NCI-H187 (cell line): ENCODE measurements at places on chromosomes 7 and 10.

DNA sequence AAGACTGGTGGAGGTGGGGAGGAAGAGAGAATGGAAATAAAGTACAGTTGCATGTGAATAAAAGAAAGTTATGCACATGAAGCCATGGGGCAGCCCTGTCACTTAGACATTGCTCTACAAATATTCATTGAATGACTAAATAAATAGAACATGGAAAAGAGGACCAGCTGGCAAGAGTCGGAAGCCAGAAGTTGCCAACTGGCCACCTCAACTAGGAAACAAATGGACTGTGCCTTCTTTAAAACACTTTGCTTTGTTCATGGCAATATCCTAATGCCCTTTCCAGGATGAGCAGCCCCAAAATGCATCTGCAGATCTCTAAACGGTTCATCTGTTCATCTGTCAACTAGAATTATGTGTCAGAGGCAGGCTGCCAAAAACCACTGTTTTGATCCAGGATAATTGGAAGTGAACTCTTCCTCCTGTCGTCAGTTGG is 157.3 kb downstream of the NOC3L start:
- DNase-seq: no peak

GRCh38 chr7:1170741-1171501 is 10.9 kb upstream of the ZFAND2A start:
- DNase-seq: no peak

- DNase-seq: no peak
Observed at GRCh38 chr10:34814223-34814912, 728 bp downstream of the PARD3 start.

DNA sequence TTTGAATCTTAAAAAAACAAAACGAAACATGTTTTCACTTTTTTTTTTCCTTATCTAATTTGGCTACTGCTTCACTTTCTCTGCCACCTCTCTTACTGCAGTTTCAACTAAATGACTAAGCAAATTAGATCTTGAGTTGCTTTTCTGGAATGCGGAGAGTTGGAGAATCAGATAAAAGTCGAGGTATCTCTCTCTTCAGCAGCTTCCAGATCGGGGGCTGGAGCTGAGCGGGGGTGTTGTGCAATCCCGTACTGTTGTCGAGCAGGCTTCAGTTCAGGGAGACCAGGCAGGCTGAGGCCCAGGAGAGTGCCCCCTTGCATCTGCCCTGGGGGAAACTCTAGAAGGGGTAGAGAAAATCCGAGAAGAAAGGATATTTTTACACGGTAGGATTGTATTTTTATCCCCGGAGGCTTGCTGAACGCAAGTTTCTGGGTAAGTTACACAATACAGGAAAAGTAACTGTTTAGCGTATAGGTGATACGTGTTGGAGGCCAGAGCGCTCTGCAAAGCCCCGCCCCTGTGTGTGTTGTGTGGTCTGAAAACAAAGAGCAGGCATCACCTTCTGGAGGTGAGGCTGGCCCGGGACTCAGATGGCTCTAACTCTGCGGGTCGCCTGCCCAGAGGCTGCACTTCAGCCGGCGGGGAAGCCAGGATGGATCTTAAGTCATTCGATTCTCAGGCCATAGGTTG is 116.6 kb downstream of the KLF6 start:
- no peak for DNase-seq

DNA sequence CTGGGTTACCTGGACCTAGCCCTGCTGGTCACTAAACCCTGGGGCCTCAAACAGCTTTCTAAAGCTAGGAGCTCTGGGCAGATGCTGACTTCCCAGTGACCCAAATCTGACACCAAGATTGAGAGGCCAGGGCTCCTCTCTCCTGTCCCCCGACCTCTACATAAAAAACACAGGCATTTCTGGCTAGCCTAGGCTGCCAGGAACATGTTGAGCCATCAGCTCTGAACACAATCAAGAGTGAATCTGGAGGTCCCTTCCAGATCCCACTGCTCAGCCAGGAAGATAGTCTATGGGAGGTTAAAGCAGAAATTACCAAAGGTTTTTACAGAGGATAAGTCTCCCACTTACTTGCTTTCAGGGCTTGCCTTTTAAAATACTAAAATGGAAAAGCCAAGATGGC is 22.1 kb upstream of the PDE1C start:
- DNase-seq: no peak

GRCh38 chr10:12549297-12549696 is 199.9 kb downstream of the CAMK1D start:
- DNase-seq: no peak

GRCh38 chr10:50431791-50432190 is 180.5 kb upstream of the ASAH2 start:
- DNase-seq: no peak

GRCh38 chr7:96224685-96225084 is 97.2 kb downstream of the SLC25A13 start:
- no peak for DNase-seq

DNA sequence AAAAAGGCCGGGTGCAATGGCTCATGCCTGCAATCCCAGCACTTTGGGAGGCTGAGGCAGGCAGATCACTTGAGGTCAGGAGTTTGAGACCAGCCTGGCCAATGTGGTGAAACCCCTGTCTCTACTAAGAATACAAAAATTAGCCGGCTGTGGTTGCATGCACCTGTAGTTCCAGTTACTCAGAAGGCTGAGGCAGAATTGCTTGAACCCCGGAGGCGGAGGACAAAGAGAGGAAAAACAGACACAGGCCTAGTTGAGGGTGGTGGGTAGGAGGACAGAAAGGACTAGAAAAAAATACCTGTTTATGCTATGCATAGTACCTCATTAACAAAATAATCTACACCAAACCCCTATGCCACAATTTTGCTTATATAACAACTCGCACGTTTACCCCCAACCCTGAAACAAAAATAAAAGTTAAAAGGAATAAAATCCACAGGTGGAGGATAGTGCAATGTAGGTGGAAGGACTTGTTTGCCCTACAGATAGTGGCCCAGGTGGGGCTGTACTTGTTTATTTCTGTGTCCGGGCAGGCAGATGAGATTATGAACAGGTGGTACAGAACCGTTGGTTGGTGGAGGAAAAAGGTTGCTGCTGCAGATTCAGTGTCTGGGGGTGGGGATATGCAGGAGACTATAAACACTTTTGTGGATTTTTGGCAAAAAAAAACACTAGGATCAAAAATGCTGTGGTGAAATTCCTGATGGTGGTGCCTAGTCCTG is 5.1 kb downstream of the ZNF680 start:
- DNase-seq: no peak

DNA sequence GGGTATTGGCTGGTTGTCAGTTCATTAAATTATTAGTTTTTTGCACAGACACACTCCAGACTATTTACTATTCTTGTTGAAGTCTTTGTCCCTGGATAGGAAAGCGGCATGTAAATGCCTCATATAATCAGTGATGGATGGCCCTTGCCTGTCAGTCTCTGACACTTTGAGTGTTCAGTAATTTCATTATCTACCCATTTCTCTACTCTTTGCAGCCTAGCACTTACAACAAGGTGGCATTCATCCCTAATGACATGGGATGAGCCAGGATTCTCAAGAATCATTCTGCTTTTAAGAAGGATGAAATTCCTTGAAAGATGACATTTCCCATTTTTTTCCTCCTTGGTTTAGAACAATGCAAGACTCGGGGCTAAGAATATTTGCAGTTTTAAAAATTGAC is 155.7 kb downstream of the SORCS3 start:
- no peak for DNase-seq

GRCh38 chr7:139718141-139718540 is 59.7 kb downstream of the HIPK2 start:
- no peak for DNase-seq

GRCh38 chr7:35482231-35482630 is 212.7 kb downstream of the HERPUD2 start:
- DNase-seq: no peak

DNA sequence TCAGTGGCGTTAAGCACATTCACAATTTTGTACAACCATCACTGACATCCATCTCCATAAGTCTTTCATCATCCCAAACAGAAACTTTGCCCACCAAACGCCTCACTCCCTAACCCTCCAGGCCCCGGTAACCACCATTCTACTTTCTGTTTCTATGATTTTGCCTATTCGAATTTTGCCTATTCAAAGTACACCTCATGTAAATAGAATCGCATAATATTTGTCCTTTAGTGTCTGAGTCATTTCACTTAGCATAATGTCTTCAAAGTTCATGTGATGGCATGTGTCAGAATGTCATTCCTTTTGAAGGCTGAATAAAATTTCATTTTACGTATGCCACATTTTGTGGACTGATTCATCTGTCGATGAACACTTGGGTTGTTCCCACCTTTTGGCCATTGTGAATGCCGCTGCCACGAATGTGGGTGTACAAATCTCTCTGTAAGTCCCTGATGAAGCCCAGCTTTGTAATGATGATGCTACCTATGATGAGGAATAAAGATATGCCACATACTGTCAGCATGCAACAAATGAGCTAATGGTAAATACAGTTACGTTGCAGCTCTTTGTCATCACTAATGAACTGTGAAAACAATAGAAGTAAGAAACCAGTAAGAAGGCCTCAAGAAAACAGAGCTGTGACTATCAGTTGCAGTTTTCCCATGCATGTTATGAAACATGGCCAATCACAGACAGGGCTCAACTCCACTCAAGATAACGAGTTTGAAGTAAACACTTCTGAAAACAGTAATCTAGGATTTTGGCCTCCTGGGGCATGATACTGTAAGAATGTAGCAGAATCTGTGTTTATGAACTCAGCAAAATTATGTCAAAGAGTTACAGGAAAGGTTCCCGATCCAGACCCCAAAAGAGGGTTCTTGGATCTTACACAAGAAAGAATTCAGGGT is 120.0 kb downstream of the ADAM12 start:
- no peak for DNase-seq

- DNase-seq: no peak
Observed at GRCh38 chr7:129008645-129009414, 46.1 kb downstream of the TNPO3 start.

- DNase-seq: no peak
Observed at GRCh38 chr10:119159332-119159731, 6.2 kb downstream of the SFXN4 start.

GRCh38 chr10:4807761-4808507 is 18.1 kb upstream of the AKR1E2 start:
- no peak for DNase-seq

GRCh38 chr7:122136078-122136477 is 8.0 kb downstream of the AASS start:
- no peak for DNase-seq

- DNase-seq: no peak
Observed at GRCh38 chr7:30263090-30263710, 21.2 kb upstream of the ZNRF2 start.

- no peak for DNase-seq
Observed at GRCh38 chr7:158280448-158281144, 307.0 kb downstream of the PTPRN2 start.

GRCh38 chr10:121510201-121510771 is 88.0 kb downstream of the FGFR2 start:
- no peak for DNase-seq

DNA sequence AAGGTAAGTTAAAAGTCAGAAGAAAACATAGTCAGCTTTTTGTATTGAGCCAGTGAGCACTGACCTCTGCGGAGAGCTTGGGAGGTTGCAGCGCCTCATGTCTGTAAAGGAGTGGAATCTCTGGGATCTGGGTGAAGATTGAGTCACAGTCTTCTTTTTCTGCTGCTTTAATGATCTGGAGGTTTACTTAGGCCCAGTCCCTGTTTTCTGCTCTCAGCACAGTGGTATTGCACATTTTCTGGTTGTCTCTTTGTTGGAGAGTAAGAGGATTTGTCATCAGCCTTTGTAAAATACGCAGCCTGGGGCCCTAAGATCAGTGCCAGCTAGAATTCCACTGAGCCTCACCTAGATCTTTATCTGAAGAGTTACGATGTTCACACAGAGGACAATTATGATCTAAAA is 58.3 kb upstream of the GJD4 start:
- no peak for DNase-seq

- no peak for DNase-seq
Observed at GRCh38 chr7:128841921-128842673, 11.9 kb downstream of the FLNC start.

GRCh38 chr7:39459636-39460035 is 106.6 kb upstream of the YAE1 start:
- DNase-seq: no peak

DNA sequence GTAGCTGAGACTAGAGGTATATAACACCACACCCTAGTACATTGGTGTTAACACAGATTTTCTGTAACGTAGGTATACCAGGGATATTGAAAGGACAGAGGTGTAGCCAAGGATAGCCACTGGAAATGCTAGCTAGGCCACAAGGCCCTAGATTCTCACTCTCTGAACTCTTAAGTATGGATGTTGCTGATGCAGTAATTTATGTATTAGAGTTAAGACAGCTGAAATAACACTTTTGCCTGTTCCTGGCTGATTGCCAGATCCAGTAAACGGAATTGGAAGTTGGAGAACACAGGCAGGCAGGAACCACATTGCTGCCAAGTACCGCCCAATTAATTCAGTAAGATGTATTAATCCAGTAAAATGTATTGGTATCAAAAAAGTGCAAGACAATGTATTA is 1.8 kb downstream of the CALU start:
- DNase-seq: no peak

GRCh38 chr10:133180965-133181639 is 21.1 kb downstream of the KNDC1 start:
- no peak for DNase-seq

DNA sequence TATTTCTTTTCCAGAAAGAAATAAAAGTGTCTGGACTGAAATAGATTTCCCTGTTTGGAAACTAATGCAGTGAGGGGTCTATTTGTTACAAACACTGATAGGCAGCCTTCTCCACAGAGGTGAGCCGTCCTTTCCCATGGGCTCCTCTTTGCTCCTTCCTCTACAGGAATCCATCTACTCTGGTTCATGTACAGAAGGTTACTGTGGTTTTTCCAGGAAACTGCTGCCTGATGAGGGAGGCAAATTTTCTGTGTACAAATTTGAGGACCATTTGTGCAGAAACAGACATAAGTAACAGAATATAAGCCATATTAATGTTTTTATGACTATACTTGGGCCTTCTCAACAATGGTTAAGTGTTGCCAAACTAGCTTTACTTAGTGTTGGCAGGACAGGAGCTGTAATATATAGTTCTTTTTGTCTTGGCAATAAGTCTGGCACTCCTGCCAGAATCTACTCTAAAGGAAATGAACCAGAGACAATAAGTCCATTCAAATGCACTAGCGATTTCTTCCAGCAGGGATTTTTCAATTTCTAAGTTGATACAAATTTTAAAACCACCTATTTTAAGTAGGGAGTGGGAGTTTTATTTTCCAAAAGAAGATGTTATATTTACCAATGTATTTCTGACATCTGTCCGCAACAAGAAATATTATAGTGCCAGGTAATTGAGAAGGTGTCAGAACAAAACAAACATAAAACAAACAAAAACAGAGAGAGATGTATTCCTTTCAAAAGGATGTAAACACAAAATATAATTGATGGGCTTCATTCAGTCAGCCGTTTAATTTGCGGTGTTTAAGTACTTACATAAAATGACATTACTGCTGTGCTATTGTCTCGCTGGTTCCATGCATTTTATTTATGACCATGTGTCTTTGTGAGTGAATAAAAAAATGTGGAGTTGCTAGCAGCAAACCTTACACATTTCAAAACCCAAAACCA is 91.0 kb upstream of the NFE2L3 start:
- DNase-seq: peak; percentile 93

GRCh38 chr7:95411036-95411435 is 14.9 kb upstream of the PON3 start:
- DNase-seq: no peak

- DNase-seq: no peak
Observed at GRCh38 chr10:15152556-15152955, 15.9 kb downstream of the NMT2 start.
